LHCN-M2 (cell line): ENCODE measurements at places on chromosomes 7 and 10. TPM values are rescaled to one million over a fixed set of nuclear protein-coding genes. Genes with fewer than 3 reads are reported as not detected.

- DNase-seq: peak; percentile 29
Observed at GRCh38 chr10:93208717-93209464, 135.2 kb downstream of the CYP26A1 start.

DNA sequence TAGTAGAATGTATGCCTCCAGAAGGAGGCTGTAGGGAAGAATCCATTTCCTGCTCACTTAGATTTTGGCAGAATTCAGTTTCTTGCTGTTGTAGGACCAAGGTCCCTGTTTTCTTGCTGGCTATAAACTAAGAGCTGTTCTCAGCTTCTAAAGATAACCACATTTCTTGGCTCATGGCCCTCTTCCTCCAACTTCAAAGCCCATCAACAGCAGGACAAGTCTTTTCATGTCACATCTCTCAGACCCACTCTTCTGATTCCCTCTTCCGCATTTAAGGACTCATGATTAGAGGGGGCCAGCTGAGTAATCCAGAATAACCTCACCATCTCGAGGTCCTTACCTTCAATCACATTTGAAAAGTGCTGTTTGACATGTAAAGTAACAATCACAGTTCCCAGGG, 8.2 kb upstream of the LSM8 start:
- no peak for DNase-seq

DNA sequence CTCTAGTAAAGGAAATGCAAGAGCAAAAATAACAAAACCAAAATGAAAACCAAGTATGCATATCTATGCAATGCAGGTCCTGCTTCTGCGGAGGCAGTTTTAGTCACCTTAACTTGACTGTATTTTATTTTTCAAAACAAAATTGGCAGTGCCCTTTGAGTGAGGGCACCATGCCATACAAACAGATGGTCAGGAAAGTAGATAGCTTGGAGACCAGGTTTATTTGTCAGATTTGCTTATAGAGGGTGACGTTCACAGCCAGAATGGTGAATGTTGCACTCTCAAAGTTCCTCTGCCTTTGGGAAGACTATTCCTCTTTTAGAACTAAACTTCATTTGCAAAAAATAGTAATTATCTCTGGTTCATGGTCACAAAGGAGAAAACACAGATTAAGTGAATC, 801.9 kb downstream of the ANKRD7 start:
- no peak for DNase-seq

- no peak for DNase-seq
Observed at GRCh38 chr7:1323178-1324027, 90.7 kb downstream of the UNCX start.

GRCh38 chr7:128236924-128237586, 4.0 kb upstream of the LEP start:
- DNase-seq: peak; percentile 100

GRCh38 chr10:369221-369683, 234.0 kb downstream of the ZMYND11 start:
- no peak for DNase-seq

GRCh38 chr7:3087243-3087755, 43.6 kb upstream of the CARD11 start:
- DNase-seq: no peak

GRCh38 chr10:121668314-121669027, 70.2 kb upstream of the FGFR2 start:
- no peak for DNase-seq

ADCK2 gene
- 20.6 and 20.8 TPM in 2 replicates for total RNA-seq

TET1 gene
- 2.9 and 3.2 TPM in 2 replicates for total RNA-seq

ETV1 gene
- total RNA-seq: 24.1 and 33.2 TPM in 2 replicates

PPP1R17 gene
- 0.06 TPM in 1 of 2 replicates, not detected in the other for total RNA-seq
